ENCODE measurements at places on chromosomes 13 and 19.

- DNase-seq = no peak
Observed at GRCh38 chr13:27034678-27035111, 136.9 kb downstream of the USP12 start.

- DNase-seq = no peak
Observed at GRCh38 chr19:2324220-2324948, 4.0 kb downstream of the LSM7 start.

DNA sequence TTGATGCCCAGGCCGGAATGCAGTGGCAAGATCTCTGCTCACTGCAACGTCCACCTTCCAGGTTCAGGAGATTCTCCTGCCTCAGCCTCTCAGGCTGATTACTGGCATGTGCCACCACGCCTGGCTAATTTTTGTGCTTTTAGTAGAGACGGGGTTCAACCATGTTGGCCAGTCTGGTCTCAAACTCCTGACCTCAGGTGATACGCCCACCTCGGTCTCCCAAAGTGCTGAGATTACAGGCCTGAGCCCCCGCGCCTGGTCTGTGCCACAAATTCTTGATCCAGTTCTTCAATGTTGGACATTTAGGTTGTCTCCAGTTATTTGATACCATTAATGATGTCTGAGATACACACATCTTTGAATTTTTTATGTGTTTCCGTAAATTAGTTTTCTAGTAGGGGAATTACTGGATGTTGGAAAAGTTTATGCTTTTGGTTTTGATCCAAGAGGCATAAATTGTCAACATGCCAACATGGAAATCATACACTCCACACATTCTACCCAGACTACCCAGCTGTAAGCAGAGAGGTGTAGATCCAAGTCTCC, 525 bp upstream of the COG3 start:
- DNase-seq = no peak

DNA sequence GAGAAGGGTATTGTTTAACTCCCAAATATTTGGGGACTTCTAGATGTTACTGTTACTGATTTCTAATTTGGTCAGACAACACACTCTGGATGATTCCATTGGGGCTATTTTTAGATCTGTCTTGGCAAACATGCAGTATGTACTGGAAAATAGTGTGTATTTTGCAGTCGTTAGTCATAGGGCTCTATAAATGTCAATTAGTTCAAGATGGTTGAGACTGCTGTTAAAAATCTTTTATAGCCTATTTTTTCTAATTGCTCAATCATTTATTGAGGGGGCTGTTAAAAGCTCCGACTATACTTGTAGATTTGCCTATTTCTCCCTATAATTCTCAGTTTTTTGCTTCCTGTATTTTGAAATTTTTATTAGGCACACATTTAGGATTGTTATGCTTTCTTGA, 31.4 kb downstream of the PPP5C start:
- no peak for DNase-seq

DNA sequence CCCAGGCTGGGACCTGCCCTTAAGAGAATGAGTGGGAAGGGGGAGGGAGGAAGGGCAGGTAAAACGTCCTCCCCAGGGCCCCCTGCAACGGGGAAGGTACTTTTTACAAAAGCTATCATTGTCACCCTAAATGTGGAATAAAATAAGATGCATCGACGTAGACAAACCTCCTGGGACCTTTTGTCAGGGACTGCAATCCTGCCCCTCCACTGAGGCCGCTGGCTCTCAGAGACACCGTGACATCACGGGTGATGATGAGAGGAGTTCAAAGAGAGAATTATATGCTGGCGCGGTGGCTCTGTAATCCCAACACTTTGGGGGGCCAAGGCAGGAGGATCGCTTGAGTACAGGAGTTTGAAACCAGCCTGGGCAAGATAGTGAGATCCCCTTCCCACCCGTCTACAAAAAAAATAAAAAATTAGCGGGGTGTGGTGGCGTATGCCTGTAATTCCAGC, 1.8 kb upstream of the MYBPC2 start:
- DNase-seq = no peak

GRCh38 chr13:49652355-49653305, 24.3 kb downstream of the ARL11 start:
- DNase-seq = no peak

GRCh38 chr19:18769989-18770528, 21.0 kb downstream of the COMP start:
- no peak for DNase-seq

DNA sequence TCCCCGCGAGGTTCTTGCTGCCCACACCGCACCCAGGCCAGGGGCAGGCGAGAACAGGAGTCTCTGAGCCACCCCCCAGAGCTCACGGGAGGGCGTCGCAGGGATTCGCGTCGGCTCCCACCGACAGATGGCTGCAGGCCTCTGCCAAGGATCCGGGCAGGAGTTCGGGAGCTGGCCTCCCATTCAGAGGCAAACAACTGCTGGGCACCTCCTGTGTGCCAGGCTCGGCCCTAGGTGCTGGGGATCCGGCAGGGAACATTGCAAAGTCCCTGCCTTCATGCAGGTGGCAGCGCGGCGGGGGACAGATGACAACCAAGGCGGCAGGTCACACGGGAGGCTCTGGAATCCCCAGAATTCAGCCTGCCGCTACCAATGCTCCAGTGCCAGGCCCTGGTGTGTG, 25.3 kb downstream of the LRRC4B start:
- no peak for DNase-seq

GRCh38 chr13:79448413-79448812, 32.5 kb upstream of the NDFIP2 start:
- no peak for DNase-seq

DNA sequence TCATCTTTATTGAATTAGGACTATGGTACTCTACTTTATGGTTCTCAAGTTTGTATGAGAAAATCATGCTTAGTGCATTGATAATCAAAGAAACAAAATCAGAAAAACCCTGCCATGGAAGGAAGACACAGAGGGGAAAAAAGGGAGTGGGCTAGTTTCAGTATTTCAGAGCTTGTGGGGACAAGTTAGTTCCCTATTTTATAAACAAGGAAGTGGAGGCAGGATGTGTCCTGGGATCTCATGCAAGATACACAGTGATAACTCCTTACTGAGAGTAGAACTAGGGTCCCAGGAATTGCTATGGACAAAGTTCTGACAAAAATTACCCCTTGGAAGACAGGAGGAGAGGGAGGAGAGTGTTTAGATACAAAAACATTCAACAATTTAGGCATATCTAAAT, 1277.3 kb downstream of the UQCRFS1 start:
- no peak for DNase-seq

GRCh38 chr19:11192957-11193939, 4.1 kb downstream of the KANK2 start:
- DNase-seq = no peak

GRCh38 chr13:36628377-36629056, 45.3 kb upstream of the SERTM1 start:
- DNase-seq = no peak

GRCh38 chr13:57846600-57847173, 215.1 kb downstream of the PCDH17 start:
- no peak for DNase-seq

DNA sequence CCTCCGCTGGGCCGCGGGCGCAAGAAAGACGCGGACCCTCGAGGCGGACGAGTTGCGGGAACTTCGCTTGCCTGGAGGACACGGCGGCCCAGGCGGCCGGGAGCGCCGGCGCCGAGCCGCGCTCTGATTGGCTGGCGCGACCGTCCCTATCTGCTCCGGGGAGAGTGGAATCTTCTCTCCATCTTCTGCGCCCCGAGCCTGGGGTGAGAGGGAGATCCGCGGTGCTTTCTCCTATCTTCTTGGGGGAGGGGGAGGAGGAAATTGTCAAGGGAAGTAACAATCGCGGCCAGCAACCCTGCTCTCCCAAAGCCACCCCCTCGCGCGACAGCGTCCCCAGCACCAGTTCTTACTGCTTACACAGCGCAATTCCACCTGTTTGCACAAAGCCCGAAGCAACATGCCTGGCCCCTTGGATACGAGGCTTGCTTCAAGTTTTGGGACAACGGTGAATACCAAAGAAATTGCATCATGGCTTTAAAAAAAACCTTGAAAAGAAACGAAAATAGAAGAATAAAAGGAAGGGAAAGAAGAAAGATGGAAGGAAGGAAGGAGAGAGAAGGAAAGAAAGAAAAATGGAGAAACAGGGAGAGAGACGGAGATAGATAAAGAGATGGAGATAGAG, 4.8 kb downstream of the SOX21 start:
- no peak for DNase-seq

DNA sequence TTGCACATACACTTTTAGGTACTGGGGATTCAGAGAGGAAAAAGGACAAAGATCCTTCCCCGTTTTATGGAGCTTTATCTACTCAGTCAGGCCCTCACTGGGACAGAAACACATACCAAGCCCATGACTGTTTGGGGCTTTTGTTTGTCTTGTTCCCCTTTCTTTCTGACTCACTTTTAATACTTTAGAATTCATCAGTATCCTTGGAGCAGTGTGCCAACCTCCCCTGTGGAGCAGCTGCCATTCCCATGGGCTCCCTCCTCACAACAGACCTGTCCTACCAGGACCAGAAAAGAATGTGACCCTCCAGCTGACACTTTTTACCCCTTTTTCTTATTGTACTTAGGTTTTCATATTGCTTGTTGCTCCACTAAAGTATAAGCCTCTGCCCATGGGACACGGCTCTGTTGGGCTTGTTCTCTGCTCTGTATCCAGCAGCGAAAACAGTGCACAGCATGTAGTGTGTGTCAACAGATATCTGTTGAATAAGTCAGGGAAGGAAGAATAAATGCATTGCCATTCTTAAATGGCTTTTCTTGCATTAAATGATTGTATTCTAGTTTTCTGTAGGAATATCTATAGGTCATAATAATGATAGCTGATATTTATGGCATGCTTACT, 431.1 kb downstream of the EFNB2 start:
- no peak for DNase-seq

DNA sequence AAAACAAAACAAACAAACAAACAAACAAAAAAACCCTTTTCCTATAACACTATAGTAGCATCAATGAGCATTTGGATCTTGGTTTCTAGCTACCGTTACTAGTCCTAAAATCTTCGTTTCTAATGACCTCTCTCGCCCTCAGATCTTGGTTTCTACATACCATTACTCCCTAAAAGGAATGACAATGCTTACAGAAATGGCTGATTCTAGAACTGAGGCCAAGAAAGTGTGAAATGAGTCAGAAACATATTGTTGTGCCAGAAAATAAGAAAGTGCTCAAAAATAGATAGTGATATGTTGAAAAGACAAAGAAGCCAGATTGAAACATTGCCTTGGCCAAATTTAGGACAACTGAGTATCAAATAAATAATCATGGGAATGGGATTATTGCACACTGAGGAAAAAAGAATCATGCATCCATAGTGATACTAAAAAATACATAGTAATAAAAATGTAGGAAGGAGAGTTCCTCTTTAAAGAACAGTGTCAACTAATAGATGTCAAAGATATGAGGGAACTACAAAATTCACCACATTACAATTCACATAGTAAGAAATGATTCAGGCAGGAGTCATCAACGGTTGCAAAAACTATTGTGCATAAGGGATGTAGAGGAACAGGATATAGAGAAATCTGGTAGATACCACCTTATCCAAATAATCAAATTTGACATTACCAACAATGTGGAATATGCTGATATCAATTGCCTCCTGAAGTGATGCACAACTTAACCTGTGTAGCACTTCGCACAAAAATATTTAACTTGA, 386.6 kb downstream of the DIAPH3 start:
- DNase-seq = no peak

DNA sequence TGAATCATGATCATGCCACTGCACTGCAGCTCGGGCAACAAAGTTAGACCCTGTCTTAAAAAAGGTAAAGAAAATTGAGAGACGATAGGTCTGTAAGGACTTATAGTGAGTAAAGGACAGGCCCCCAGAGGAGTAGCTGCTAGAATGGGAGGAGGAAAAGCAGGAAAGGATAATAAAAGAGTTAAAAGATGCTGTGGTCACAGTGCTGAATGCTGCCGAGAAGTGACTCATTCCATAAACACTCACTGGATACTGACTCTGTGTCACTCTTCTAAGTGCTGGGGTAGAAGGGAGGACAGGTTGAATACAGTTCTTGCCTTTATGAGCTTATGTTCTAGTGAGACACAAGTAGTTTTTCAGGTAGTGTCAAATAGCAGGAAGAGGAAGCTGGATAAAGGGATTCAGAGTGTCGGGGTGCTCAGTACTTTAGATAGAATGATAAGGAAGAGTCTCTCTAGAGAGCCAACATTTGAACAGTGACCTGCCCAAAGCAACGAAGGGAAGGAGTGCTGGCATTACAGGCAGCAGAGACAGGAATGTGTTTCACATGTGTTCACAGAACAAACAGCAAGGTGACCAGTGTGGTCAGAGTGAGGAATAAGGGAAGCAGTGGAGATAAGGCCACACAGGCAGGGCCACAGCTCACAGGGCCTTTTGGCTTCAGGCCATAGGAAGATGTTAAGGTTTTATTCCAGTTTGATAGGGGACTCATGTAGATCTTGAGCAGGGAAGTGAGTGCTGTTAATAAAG, 1240.5 kb downstream of the UQCRFS1 start:
- no peak for DNase-seq

DNA sequence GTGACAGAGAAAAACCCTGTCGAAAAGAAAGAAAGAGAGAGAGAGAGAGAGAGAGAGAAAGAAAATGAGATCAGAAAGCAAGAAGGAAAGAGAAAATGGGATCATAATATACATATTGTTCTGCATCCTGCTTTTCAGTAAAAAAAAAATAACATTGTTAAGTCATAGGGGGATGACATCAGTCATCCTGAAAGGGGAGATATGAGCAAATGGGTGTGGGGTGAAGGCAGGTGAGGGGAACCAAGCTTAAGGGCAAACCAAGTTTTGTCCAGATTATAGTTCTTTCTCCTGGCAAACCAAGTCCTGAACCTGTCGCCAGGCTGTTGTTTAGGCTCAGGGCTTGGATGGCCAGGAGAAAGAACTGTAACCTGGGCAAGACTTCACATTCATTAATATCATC, 92.6 kb upstream of the TMTC4 start:
- no peak for DNase-seq

- DNase-seq = no peak
Observed at GRCh38 chr13:40172149-40172591, 494.3 kb downstream of the FOXO1 start.

DNA sequence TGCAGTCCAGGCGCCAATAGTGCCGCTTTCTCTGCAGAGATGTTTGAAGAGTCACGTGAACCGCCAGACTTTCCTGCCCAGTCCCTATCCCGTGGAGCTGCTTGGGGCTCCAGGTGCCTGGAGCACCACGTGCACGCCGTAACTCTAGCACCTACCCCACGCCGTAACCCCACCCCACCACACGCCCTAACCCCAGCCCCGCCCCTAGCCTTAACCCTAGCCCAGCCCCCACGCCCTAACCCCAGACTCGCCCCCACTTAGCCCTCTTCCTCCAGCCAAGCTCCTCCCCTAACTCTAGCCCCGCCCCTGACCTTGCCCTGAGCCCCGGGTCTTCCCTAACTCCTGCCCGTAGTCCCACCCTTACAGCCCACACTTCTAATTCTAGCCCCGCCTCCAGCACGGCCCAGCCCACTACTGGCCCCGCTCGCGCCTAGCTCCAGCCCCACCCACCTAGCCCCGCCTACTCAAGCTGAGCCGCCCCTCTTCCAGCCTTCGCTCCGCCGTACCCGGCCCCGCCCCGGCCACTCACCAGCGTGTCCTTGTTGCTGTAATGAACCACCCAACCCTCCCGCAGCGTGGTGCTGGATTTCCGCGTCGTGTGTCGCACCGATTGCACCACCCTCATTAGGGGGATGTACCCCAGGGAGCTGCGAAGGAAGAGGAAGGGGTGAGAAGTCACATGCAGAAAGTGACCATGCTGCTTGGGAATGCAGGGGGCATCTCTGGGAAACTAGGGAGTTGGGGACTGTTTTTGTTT, 19.5 kb downstream of the PRKD2 start:
- DNase-seq = no peak
